ENCODE measurements at places on chromosomes 11 and 22. TPM values are rescaled to one million over a fixed set of nuclear protein-coding genes. Genes with fewer than 3 reads are reported as not detected.

DNA sequence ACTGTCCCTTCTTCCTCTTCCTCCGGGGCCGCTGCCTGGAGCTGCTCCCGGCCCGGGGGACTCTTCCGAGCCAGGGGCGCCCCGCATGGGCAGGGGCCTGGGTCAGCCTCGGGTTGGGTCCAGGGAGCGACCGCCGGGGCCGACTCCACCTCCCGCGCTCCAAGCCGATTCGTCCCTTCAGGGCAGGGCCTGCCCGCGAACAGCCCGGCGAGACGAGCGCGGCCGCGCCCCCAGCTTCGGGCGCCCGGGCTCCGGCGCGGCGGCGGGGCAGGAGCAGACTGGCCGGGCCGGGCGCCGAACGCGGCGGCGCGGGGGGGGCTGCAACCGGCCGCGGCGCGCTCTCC lies at the start of gene LARGE1:
TSS of gene LARGE1 (minus strand) at position 280 of the 344 bp plus-strand sequence.
- no peak for DNase-seq

GRCh38 chr11:46457021-46457420 lies 65.4 kb upstream of the CHRM4 start:
- no peak for DNase-seq

DNA sequence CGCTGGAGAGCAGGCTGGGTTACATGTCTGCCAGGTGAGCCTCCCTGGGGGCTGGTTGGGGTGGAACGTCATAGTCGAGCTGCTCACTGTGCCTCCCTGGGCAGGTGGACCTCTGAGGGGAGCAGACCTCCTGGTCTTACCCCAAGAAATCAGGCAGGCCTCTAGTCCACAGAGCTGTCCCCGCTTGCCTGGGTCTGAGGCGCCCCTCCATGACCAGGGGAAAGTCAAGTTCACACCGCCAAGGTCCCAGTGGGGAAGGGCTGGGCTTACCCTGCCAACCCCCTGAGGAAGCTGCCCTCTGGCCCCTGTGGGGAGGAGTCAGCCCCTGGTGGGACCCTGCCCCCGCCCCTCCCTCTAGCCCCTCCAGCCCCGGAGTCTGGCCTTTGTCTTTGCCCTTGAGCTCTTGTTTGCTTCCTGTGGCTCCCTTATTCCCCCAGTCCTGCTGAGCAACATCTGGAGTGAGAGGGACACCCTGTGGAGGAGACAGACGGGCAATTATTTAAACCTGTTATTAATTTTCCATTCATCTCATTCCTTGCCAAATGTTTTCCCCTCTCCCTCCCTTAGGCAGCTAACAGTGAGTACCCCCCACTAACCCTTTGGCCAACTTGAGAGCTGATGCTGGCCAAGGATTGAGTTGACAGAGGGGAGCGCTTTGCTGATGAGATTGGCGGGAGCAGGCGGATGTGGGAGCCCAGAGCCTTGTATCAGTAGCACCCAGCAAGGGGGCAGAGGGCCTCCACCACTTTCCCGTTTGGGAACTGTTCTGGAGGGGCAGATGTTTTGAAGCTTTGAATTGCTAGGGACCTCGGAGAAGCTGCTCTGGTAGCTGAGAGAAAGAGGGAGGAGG lies 83.4 kb downstream of the CEP164 start:
- no peak for DNase-seq

- no peak for DNase-seq
Observed at GRCh38 chr11:20535271-20535881, 64.0 kb upstream of the SLC6A5 start.

GRCh38 chr11:109788948-109789490 lies 304.2 kb upstream of the ZC3H12C start:
- DNase-seq = no peak

- DNase-seq = no peak
Observed at GRCh38 chr11:95154514-95154913, 64.9 kb downstream of the ENDOD1 start.

DNA sequence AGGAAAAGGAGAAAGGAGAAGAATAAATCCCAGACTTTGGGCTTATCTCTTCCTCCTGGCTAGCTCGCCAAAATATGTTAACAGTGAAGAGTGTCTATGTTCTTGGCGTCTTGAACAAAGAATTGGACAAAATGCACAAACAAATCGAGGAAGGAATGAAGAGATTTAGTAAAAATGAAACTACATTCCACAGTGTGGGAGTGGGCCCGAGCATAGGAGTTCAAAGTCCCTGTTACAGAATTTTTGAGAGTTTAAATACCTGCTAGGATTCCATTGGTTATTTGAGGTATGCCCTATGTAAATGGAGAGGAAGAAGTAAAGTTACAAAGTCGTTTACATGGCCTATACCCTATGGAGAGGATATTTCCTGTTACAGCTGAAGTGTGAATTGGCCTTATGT lies 525.1 kb upstream of the CNTN5 start:
- no peak for DNase-seq

DNA sequence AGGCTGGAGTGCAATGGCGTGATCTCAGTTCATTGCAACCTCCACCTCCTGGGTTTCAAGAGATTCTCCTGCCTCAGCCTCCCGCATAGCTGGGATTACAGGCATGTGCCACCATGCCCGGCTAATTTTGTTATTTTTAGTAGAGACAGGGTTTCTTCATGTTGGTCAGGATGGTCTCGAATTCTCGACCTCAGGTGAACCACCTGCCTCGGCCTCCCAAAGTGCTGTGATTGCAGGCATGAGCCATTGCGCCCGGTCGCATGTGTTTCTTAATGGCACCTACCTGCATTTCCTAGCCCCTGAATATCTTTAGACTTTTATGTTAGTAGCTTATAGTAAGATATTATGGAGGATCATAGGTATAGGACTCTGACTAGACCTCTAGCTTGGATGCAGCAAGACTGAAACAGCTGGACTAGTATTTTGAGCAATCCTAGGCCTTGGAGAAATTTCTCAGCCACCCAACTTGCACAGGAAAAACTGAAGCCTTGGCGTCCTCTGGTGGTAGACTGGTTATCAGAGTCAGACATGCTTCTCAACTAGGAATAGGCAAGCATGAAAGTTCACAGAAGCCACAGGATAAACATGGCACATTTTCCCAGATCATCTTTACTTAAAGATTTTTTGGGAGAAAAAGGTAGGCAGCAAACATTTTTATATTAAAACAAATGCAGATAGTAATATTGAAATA lies 22.7 kb upstream of the C1QTNF4 start:
- DNase-seq = no peak

- no peak for DNase-seq
Observed at GRCh38 chr11:2599561-2600189, 100.1 kb downstream of the KCNQ1OT1 start.

FJX1 gene
- total RNA-seq = 1.8 TPM

SAA4 gene
- total RNA-seq = not detected

C11orf97 gene
- total RNA-seq = not detected

SLC35F2 gene
- 15.0 TPM for total RNA-seq

ZNF202 gene
- 23.5 TPM for total RNA-seq

SERPING1 gene
- total RNA-seq = not detected

Data from natural killer cell treated with Interleukin-12 subunit alpha and Interleukin-12 subunit beta and Interleukin-15 and Interleukin-18, amount 100 ng/mL, for 72 hours (primary cell).